ENCODE measurements at places on chromosomes 11 and 22.

GRCh38 chr22:43337385-43337784 is 5.8 kb downstream of the SCUBE1 start:
- DNase-seq = no peak

GRCh38 chr11:130894322-130895025 is 21.8 kb downstream of the SNX19 start:
- peak; percentile 48 for DNase-seq

GRCh38 chr11:7004482-7004881 is 15.7 kb downstream of the ZNF214 start:
- no peak for DNase-seq

- peak; percentile 55 for DNase-seq
Observed at GRCh38 chr11:34356913-34357700, 703 bp downstream of the ABTB2 start.

GRCh38 chr22:38243007-38243765 is 29.6 kb downstream of the TMEM184B start:
- DNase-seq = no peak

- no peak for DNase-seq
Observed at GRCh38 chr22:36328635-36329253, 59.0 kb downstream of the MYH9 start.

- DNase-seq = no peak
Observed at GRCh38 chr11:100830274-100830673, 143.2 kb downstream of the ARHGAP42 start.

DNA sequence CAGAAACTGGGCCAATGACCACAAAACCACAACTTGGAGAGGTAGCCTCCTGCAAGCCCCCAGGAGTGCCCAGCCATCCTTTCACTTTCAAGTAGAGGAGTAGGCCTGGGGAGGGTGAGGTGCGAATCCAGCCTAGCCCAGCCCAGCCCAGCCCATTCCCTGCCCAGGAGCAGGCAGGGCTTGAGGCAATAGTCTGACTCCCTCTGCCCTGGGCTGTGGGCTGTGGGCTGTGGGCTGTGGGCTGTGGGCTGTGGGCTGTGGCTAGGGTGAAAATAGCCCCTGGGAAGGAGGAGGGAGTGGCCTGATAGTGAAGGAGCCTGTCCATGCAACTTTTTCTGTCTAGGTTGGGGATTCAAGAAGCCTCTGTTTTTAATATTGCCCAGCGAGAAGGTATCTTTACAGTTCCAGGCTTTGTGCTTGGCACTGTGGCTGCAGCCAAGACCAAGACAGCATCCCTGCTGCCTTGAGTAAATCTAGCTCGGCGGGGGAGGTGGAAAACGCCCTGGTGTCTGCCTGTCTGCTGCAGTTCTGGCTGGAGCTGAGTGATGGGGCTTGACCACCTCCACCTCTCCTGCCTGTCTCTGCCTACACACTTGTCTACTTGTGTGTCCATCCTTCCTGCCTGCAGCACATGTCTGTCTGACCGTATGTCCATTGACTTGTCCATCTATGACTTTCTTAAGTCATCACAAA is 40.7 kb downstream of the LMO1 start:
- no peak for DNase-seq

GRCh38 chr11:124756753-124757227 is 4.7 kb upstream of the VSIG2 start:
- no peak for DNase-seq

DNA sequence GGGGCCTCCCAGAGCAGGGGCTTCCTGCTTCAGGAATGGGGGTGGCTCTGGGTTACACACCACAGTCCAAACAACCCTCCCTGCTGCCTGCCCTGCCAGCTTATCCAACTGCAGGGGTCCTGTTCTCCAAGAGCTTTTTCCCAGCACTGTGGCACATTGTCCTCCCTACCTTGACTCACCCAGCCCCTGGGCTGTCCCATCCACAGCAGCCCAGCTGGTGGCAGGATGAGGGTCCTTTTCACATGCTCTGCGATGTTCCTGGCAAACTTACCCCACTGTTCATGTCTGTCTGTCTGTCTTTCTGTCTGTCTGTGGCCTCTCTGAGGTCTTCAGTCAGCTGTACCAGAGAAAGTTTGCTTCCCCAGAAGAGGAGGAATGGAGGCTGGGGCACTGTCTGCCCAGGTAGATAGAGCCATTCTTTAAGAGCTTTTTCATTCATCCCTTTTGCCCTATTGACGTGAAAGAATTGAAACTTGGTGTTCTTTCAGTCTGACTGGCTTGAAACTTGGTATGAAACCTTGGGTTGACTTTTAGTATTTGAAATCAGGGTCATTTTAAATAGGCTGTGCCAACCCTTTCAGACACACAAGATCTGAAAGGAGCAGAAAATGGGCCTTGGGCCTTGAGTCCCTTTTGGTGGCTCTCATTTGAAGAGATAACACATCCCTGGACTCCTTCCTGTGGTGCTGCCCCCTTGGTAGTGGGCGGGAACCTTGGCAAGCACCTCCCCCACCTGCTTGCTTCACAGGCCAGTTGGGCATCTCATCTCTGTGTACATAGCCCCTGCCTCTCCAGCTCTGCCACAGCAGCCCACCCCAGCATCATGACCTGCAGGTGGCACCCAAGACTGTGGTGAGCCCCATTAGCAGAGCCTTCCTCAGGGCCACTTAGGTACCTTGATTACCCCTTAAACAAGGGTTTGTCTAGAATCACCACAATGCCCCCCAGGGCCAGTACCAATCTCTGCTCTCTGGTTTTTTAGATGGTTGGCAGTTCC is 74.6 kb upstream of the SUSD2 start:
- DNase-seq = peak; percentile 15

DNA sequence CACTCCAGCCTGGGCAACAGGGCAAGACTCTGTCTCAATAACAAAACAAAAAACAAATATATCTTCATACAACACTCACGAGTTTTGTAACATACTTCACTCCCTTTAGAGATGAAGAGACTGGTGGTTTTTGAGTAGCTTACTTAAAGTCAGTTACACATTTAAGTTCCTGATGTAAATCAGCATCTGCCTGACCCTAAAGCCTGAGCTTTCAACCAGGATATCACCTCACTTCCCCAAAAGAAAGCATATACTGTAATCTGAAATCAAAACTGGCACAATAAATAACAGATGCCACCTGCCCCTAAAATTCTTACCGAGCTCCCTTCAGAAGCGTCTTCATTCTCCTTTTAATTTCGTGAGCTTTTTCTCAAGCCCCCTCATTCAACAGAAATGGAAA is 31.5 kb downstream of the LARGE1 start:
- DNase-seq = no peak

DNA sequence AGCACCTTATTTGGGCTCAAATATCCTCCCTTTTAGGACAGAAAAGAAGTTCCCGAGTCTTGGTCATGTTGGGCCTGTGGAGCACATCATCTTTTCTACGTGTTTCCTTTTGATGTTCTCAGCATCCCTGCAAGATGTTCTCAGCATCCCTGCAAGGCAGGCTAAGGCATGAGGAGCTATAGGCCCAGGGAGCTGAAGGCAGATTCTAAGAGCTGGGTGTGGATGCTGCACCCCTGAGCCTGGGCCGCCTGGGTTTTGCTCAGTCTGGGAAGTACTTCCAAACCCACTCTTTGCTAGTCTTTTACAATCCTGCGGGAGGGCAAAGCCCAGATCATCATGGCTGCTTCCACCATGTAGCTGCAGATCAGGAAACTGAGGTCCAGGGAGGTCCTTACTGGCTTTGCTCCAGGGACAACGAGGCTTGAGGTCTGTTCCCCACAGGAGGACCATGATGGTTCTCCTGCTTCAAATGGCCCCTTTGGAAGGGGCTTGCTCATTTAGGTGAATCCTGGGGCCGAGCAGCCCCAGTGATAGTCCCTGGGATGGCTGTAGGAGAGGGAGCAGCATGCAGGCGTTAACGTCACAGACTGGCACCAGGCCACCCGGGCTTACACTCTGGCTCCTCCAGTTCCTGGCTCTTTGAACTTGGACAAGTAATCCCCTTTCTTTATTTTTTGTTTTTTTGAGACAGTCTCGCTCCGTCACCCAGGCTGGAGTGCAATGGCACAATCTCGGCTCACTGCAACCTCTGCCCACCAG is 10.6 kb downstream of the LRRC75B start:
- no peak for DNase-seq

DNA sequence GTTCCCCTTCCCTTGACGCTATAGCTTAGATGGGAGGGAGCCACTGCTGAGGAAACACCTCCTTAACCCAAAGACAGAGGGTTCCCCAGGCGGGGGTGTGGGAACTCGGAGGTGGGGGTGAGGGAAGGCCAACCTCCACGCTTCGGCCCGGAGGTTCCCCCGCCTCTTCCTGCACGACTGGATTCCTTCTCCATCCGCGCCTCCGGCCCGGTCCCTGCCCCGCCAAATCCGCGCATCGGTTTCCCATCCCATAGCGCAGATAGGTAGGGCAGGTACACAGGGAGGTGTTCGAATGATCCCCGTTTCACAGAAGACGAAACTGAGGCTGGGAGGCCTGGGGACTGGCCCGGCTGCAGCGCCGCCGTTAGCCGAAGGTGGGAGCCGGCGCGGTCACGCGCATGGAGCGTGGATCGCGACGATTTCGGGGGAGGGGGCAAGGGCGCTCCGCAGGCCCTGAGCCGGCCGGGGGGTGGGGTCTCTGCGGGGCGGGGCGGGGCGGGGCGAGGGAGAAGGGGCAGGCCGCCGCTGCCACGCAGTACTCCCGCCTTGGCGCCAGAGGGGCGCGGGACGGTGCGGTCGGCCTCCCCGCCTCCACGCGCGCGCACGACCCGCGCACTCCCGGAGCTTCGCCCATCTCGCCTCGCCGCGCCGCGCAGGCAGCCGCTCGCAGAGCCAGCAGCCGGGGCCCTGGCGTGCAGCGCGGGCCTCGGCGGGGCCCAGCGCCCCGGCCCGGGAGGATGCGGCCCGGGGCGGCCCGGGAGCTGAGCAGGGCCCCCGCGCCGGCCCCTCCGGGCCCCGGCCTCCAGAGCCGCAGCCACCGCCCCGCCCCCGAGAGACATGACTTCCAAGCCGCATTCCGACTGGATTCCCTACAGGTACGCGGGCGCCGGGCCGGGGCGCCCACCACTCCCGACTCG is at the start of gene TUB:
TSS of gene TUB (plus strand) at position 538 of the 917 bp plus-strand sequence. CDS start at position 838, 300 bp downstream.
- no peak for DNase-seq

DNA sequence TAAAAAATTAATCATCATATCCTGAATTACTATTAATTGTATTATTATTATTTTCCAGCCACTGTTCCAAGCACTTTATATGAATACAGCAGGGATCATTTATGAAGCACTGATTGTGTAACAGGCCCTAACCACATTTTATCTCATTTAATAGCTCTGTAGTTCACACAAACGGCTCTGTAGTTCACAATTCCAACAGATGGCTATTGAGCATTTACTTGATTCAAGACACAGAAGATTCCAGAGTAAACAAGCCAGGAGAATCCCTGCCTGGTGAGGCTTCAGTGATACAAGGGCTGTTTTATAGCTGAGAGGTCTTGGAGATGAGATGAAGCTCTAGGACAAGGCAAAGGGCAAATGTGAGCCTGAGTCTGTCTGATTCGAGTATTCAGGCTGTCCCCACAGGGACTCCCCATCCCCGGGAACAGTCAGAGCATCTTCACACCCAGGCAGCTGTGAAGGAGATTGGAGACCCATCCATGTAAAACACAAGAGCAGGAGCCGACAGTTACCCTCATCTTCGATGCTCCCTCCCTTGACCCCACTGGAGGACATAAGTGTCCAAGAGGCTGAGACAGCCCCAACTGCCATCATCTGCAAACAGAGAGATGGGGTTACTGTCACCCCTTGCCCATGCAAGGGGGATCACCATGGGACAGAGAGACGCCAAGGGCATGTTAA is 222.5 kb downstream of the MN1 start:
- no peak for DNase-seq

DNA sequence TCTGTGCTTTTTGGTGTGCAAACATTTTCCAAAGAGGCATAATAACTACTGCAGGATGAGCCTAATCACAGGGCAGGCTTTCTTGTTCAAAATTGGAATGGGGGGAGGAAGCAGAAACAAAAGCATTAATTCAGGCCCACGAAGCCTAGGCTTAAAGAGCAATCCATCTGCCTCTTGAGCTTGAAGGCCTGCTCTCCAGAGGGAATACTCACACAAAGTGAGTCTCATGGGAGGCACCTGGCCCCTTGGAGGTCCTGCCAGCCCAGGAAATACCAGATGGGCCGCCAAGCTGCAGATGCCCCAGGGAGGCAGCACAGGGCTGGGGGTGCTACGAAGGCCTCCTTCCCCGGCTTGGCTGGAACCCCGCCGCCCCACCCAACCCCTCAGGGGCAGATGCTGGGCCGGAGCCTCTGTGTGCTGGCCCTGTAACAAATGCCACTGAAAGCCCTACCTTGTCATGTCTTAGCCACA is 39.3 kb upstream of the COMT start:
- DNase-seq = no peak

GRCh38 chr22:23922921-23923320 is 28.7 kb downstream of the MIF start:
- DNase-seq = no peak

DNA sequence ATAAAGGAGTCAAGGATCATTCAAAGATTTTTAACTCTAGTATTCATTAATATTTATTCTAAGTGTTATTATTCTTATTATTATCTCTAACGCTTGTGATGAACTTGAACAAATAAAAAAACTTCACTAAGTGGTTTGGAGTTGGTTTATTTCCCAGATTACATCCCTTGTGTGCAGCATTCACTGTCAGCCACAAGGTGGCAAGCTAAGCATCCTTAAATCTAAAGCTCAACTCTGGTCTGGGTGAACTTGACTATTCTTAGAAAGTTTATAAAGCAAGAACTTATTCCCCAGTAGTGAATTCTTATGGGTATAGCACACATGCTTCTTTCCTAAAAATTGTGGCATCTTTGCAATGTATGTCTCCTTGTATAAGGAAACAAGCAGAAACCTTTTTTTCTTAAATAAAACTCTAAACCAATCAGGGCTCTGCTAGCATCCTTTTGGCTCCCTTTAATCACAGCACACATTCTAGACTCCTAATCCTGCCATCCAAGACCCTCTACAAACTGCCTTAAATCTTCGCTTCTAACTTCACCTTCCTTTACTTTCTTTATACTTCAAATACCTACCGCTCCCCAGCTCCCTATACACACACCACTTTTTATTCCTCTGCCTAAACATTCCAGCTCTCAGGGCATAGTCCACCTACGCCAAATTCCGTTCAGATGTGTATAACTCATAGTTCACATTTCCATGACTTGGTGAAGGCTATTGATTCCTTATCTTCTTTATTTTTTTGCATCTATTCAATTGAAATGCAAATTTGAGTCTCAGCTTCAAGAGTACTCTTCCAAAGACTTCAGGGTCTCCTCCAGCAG is 1068.8 kb downstream of the DLG2 start:
- DNase-seq = peak; percentile 0

GRCh38 chr11:9013373-9013772 is 9.6 kb upstream of the NRIP3 start:
- DNase-seq = no peak

Measured in stimulated activated naive CD4-positive, alpha-beta T cell (primary cell).